T-cell (primary cell): ENCODE measurements at places on chromosomes 12 and 14. TPM values are rescaled to one million over a fixed set of nuclear protein-coding genes. Genes with fewer than 3 reads are reported as not detected.

- no peaks in the 10 kb centered on the region for H3K36me3 ChIP-seq
- no peaks in the 10 kb centered on the region for H3K4me1 ChIP-seq
- no peak overlapping the region for H3K27ac ChIP-seq
- no peak for DNase-seq
Measured at GRCh38 chr14:69316449-69317101, 56.6 kb downstream of the GALNT16 start.

GRCh38 chr14:95098984-95099599 is 58.2 kb downstream of the DICER1 start:
- DNase-seq: peak; percentile 25
- no peaks in the 10 kb centered on the region for H3K4me1 ChIP-seq
- H3K27me3 ChIP-seq: no peaks in the 10 kb centered on the region
- peaks cover 14% of the 10 kb centered on the region for H3K36me3 ChIP-seq
- H3K4me3 ChIP-seq: no peak overlapping the region

DNA sequence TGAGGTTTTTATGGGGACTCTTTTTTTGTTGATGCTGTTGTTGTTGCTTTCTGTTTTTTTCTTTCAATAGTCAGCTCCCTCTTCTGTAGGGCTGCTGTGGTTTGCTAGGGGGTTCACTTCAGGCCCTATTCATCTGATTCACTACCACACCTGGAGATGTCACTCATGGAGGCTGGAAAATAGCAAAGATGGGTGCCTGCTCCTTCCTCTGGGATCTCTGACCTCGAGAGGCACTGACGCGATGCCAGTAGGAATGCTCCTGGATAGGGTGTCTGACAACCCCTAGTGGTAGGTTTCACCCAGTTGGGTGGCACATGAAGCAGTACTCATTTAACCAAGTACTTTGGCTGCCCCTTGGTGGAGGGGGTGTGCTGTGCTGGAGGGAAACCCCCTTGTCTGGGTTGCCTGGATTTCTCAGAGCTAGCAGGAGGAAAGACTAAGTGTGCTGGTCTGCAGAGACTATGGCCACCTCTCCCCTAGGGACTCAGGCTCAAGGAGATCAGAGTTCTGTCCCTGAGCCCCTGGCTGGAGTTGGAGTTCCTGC is 745.5 kb downstream of the TMTC2 start:
- H3K36me3 ChIP-seq: no peaks in the 10 kb centered on the region
- H3K4me1 ChIP-seq: no peaks in the 10 kb centered on the region
- no peak overlapping the region for H3K4me3 ChIP-seq
- no peak overlapping the region for H3K27ac ChIP-seq
- no peak for DNase-seq

DNA sequence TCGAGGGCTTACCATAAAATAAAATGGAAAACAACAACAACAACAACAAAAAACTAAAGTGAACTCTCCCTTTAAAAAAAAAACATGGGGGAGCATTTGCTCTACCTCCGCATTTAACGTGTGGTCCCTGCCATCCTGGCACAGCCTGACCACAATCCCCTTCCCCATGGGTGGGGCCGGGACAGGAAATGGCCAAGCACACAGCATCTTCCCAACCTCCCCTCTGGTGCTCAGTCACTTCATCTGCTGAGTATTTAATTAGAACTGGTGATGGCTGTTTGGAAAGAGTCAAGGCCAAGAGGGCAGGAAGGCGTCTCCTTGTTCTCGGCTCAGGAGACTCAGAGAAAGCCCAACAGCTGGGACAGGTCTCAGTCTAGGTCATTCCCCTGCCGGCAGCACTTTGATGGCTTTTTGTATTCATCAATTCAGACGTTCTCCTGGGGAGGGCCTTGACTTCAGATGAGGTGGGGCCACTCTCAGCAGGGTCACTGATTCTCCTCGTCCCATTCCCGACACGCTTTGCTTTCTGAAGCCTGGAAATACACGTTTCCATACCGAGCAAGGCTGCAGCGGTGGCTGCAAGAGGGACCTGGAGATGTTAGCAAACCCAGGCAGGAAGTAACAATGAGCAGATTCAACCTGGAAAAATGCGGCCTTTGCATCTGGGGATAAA is 44.4 kb downstream of the ANO2 start:
- DNase-seq: no peak
- H3K36me3 ChIP-seq: no peaks in the 10 kb centered on the region
- no peak overlapping the region for H3K27ac ChIP-seq
- no peak overlapping the region for H3K4me3 ChIP-seq

GRCh38 chr12:100069795-100070194 is 72.9 kb downstream of the BLTP3B start:
- H3K4me1 ChIP-seq: no peaks in the 10 kb centered on the region
- H3K27ac ChIP-seq: no peak overlapping the region
- DNase-seq: no peak
- no peak overlapping the region for H3K4me3 ChIP-seq

- H3K27ac ChIP-seq: no peak overlapping the region
- H3K36me3 ChIP-seq: no peaks in the 10 kb centered on the region
- H3K27me3 ChIP-seq: peaks cover 9% of the 10 kb centered on the region
- no peak for DNase-seq
- peaks cover 2% of the 10 kb centered on the region for H3K4me1 ChIP-seq
Measured at GRCh38 chr12:48868451-48868850, 2.8 kb upstream of the RND1 start.

DNA sequence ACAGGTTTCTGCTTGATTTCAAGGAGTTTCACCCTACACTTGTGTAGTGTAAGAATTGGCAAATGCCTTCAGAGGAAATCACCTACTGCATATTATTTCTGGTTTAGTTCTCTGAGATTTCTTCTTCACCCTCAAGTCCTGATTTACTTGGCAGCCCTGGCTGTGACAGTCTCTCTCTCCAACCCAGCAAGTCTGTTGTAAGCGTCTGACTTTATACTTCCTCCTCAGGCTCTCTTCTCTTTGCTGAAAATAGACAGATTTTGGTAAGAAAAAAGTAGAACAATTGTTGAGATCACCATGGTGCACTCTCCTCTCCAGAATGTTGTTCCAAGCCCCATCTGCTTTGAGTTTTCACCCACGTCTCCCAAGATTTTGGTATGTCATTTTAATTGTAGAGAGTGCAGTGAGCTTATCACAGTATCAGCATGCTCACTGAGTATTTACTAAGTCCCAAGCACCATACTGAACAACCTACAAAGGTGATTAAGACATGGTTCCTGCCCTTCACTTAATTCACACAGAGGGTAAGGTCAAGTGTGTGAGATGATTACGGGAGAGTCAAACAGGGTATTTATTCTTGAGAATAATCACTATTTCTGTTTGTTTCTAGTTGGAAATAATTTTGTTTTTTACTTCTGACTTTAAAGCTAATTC is 148.7 kb downstream of the MDGA2 start:
- no peaks in the 10 kb centered on the region for H3K4me1 ChIP-seq
- no peaks in the 10 kb centered on the region for H3K27me3 ChIP-seq
- DNase-seq: no peak
- no peak overlapping the region for H3K4me3 ChIP-seq
- H3K36me3 ChIP-seq: no peaks in the 10 kb centered on the region
- H3K27ac ChIP-seq: no peak overlapping the region

- H3K36me3 ChIP-seq: no peaks in the 10 kb centered on the region
- no peaks in the 10 kb centered on the region for H3K27me3 ChIP-seq
- H3K27ac ChIP-seq: no peak overlapping the region
- H3K4me3 ChIP-seq: no peak overlapping the region
- no peak for DNase-seq
- no peaks in the 10 kb centered on the region for H3K4me1 ChIP-seq
Measured at GRCh38 chr14:71377099-71377498, 469.8 kb downstream of the PCNX1 start.

DNA sequence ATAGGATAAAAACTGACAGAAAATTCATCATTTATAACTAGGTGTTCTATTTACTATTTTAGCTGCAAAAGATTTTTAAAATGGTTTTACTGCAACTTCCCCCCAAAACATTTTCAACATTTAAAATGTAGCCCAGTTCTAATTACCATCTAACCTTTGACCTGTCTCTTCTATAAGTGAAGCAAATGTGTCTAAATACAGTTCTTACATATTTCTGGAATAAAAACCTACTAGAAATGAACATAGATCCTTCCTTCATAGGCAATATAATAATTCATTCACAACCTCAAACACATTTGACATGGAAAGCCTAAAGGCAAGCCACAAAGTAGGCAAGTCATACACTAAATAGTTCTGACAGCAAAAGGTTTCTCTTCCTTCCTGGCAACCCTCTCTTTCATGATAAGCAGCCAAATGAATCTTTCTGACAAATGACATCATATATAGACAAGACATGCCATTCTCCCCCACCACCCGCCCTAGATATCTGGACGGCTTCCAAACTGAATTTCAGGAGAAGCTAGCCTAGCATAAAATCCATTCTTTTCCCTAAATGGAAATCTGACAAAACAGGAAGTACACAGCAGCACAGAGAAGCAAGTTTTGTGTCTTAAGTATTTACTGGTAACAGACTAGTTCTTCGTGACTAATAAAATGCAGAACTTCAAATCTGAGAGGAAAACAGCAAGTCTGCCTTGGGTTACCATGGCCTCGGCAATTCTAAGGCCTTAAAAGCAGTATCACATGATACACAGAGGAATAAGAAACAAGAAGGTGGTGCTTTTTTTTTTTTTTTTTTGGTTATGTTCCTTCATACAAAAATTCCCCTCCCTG is 17.2 kb upstream of the ARID4A start:
- H3K4me3 ChIP-seq: no peak overlapping the region
- peaks cover 59% of the 10 kb centered on the region for H3K36me3 ChIP-seq
- no peaks in the 10 kb centered on the region for H3K27me3 ChIP-seq
- H3K27ac ChIP-seq: peak overlapping the region; percentile 61

NPFF gene
- not detected for total RNA-seq

LTB4R gene
- 17.0 TPM for total RNA-seq

MORN3 gene
- total RNA-seq: 8.2 TPM

LRFN5 gene
- not detected for total RNA-seq

RNFT2 gene
- 6.2 TPM for total RNA-seq

AHSA1 gene
- 92.0 TPM for total RNA-seq

SYCP3 gene
- total RNA-seq: 0.45 TPM
